HFFc6 (cell line): ENCODE measurements at places on chromosomes 3 and 15. TPM values are rescaled to one million over a fixed set of nuclear protein-coding genes. Genes with fewer than 3 reads are reported as not detected.

GRCh38 chr3:49673121-49673714 lies 933 bp upstream of the APEH start:
- no peak for DNase-seq

Gene ZNF445
- total RNA-seq, result 11.5 and 12.1 TPM in 2 replicates

- DNase-seq, result no peak
Observed at GRCh38 chr3:174358252-174358651, 500.9 kb upstream of the NAALADL2 start.

DNA sequence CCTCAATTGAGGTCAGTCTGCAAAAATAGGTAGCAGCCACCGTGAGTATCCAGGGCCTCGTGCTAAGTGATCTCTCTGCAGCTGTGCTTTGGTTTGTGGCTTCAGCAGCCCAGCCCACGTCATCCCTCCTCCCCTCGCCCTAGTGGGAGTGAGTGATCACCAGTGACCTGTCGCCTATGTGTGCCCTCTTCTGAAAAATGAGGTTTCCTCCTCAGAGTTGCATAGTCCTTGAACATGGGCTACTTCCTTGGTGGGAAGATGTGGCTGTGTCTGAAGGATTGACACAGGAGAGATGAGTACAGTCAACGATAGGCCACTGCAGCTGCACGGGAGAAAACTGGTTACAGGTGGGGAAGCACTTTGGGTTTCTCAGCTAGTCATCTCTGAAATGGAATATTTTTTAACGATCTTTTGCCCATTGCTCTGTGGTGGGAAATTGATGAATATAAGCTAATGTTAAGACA lies 144.8 kb upstream of the BHLHE40 start:
- DNase-seq, result no peak

DNA sequence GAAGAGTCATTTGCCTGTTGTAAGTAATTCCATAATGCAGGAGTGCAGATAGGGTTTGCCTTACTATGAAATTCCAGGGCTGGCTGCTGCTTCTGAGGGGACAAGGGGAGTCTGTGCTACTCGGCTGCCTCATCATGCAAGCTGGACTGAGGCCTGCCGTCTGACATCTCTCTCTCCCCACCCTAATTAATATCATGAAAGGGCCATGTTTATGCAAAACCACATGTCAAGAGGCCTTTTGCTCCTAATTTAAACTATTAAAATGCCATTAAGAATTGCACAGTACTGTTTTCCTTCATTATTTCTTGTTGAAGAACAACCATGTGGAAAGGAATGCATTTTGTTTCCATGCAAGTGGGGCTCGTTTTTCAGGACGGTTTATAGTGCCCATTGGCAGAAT lies 26.3 kb downstream of the CHST2 start:
- DNase-seq, result no peak

- DNase-seq, result no peak
Observed at GRCh38 chr3:139134678-139135372, 90.1 kb upstream of the PRR23C start.

- DNase-seq, result no peak
Observed at GRCh38 chr3:15305359-15305844, 27.0 kb downstream of the SH3BP5 start.

DNA sequence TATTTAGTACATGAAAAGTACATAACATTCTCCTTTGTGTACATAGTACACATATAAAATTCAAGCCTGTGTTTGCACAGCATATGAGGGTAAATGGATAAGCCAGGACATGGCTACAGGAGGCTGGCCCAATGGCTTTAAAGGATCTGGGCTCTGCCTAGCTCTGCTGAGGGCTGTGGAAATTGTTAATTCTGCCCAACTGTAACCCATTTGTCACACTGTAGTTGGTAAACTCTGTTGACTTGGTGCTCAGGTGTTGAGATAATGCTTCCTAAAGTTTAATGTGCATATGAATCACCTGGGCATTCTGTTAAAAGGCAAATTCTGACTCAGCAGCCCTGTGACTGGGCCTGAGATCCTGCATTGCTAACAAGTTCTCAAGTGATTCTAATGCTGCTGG lies 196.5 kb upstream of the ZPLD1 start:
- DNase-seq, result no peak

Gene CFAP92
- total RNA-seq, result not detected in 3 replicates

DNA sequence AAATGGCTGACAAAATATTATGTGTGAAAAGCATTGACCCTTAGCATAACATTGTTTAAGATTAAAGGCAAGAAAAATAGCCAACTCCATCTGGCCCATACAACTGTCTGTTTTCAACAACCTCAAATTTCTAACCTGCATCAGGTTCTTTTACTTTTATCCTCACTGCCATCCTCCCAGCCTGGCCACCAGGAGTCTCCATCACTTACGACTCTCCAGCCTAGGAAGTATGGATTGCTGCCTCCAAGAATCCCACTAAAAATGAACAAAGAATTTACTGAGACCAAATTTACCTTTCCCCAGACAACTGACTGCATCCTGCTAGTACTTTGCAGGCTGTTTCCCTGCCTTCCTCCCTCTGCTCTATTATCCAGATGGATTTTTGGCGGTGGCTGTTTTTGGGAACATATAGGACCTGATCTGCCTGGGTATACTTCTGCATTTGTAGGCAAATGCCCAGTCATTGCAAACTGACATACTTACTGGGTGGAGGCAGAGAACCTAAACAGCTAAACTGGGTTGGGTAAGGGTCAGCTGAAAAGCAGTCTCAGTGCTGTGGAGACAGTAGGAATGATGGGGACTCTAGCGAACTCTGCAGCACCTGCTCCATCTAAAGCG lies 144.2 kb downstream of the GHSR start:
- no peak for DNase-seq

- DNase-seq, result no peak
Observed at GRCh38 chr15:88700716-88701115, 61.9 kb downstream of the ISG20 start.

Gene MORC1
- total RNA-seq, result not detected in 2 replicates

Gene LMCD1
- total RNA-seq, result 20.1 to 48.2 TPM (median 21.8 TPM) in 3 replicates

Gene ACTC1
- total RNA-seq, result 6.0 to 27.3 TPM (median 11.5 TPM) in 3 replicates
